Chondrocyte (in vitro differentiated cells): ENCODE measurements at places on chromosomes 6 and 20. TPM values are rescaled to one million over a fixed set of nuclear protein-coding genes. Genes with fewer than 3 reads are reported as not detected.

DNA sequence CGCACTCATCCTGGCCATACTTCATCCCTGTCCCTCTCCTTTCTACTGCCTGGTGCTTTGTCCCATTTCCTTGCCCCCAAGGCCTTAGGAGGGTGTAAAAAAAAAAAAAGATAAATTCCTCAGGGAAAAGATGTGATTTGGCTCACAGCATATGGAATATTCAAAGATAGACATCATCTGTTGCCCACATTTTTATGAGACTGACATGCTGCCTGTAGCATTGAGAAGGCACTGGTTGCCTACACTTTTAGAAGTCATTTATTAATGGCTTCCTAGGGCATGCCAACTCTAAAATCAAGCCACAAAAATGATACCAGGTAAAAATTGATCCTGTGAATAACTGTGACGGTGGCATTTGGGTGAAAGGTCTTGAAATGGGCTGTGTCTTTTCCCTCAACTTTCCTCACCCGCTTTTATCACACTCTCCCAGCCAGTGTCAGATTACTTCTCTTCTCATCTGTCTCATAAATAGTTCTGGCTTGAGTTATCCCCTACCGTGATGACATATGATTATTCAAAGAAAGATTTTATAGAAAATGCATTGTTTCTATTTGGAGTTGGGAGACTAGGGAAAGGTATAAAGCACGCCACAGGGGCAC, 139.4 kb downstream of the CARMIL1 start:
- no peak for DNase-seq

- no peak for DNase-seq
Observed at GRCh38 chr6:22544476-22544875, 24.9 kb upstream of the HDGFL1 start.

DNA sequence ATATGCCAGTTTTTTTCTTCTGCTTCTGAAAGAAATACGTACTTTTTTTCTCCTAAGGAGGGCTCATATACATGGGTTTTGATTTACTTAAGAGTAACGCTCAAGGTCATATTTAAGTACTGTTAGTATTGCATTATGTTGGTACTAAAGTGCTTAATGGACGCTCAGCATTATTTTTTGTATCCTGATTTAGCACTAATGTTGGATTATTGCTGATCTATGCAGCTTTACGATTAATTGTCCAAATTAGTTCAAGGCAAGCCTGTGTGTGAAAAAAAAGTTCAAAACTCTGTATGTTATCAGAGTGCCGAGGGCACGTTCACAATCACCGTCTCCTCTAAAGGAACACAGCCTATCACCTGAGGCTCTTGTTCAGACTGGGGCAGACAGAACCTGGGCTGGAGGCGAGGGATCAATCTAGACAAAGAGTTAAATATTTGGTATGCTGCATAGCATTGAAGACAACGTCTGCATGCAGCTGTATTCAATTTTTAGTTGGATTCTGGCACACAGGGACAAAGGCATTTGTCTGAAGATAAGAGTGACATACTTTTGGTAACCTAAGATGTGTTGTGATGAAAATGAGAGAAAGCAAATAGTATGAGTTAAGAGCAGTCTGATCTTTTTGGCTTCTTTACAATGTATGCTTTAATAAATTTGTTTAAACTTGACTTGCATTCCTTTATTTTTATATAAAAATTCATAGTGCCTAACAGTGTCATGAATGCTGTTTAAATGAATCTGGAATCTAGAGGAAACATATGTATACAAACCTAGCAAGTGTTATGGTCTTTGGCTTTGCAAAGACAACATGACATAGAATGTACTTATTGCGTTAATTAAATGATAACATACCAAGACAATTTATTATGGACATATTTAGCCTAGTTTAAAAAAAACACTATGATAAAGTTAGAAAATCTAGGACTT, 341.2 kb downstream of the SAMD5 start:
- no peak for DNase-seq

The EZR gene
- 57.0 to 71.5 TPM (median 68.4 TPM) in 3 replicates for total RNA-seq

GRCh38 chr6:165858586-165858985, 195.5 kb upstream of the PDE10A start:
- no peak for DNase-seq

GRCh38 chr6:27241443-27241842, 6.1 kb upstream of the PRSS16 start:
- DNase-seq = no peak

The EFCAB8 gene
- total RNA-seq = 0.32 to 0.67 TPM (median 0.51 TPM) in 3 replicates

GRCh38 chr6:113788586-113788985, 68.6 kb upstream of the MARCKS start:
- no peak for DNase-seq

DNA sequence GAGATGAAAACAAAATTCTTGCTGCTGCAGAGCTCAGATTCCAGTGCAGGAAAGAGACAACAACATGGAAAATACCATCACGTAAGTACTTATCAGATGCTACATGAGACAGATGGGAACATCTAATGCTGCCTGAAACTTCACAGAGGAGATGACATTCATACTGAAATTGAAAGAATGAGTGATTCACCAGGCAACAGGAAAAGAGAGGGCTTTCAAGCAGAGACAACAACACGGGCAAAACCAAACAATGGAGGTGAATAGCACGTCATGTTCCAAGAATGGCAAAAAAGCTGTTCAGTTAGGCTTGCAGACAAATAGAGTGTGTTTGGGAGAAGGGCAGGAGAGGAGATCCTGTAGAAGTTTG, 39.3 kb downstream of the GTF2H5 start:
- no peak for DNase-seq

The LRRN4 gene
- total RNA-seq = not detected in 3 replicates

DNA sequence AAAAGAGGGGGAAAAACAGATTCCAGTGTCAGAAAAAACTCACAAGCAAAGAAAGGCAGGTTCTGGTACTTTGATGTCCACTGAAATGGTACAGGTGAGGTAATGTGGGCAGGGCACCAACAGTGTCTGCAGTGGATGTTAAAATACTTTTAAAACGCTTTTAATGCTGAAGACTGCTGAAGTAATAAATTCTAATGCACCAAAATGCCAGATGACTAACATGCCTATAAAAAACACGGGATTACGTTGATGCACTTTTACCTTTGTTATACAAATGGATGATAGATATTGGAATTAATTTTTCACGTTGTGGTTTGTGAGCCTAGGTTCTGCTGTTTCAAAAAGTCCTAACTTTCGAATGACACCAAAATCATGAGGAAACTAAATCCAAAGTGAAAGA, 83.3 kb downstream of the TINAG start:
- no peak for DNase-seq

The PDE7B gene
- total RNA-seq = 0.05 to 0.41 TPM in 2 of 3 replicates, not detected in the other

The FOXC1 gene
- total RNA-seq = 84.2 to 125 TPM (median 84.4 TPM) in 3 replicates

DNA sequence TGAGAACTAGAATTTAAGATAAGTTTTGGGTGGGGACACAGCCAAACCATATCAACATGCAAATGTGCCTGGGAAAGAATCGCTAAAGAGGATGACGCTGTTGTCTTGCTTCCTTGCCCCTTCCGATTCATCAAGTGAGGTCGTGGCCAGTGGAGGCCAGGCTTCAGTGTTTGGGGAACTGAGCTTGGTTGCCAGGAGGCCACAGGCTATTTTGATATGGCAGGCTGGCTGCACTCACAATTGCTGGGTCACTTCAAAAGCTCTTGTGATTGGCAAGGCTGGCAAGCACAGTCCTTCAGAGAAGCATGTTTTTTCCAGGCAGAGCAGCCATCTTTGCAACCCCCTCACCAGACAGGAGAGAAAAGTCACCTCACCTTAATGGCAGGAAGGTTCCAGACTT, 45.8 kb downstream of the SAMD5 start:
- no peak for DNase-seq

GRCh38 chr6:136180704-136181511, 69.2 kb downstream of the MTFR2 start:
- no peak for DNase-seq

GRCh38 chr6:144697369-144697760, 412.2 kb downstream of the UTRN start:
- DNase-seq = no peak

GRCh38 chr20:38926934-38927616, 858 bp downstream of the FAM83D start:
- DNase-seq = no peak

The HLA-DMA gene
- 3.6 to 5.5 TPM (median 5.4 TPM) in 3 replicates for total RNA-seq

The GJA10 gene
- total RNA-seq = not detected in 3 replicates

GRCh38 chr6:132390017-132390416, 11.3 kb downstream of the MOXD1 start:
- DNase-seq = no peak

DNA sequence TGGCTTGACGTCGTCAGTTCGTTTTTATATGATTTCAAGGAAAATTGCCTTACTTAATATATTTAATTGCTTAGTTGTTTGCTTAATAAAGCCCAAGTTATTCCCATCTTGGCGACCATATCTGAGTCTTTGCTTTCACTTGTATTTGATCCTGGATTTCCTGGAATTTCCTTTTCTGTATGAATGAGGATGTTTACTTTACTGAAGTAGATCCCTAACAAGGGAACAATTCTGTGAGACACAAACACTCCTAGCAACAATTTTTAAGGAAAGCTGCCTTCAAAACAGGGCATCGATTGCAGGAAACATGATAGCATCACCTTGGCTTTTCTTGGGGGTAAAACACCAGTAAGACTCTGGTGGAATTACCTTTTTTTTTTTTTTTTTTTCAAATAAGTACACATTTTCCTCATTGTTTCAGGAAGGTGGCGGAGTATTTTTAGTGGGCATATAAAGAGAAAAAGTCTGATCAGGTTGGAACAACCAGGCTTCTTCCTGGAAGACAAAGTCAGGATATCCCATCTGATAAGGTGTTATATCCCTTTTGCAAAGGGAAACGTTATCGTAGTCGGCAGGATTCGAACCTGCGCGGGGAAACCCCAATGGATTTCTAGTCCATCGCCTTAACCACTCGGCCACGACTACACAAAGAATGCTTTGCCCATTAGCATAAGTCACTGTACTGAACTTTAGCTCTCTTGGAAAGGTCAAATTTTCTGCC, 68.5 kb upstream of the ZNF184 start:
- no peak for DNase-seq

The OLIG3 gene
- not detected in 3 replicates for total RNA-seq

- no peak for DNase-seq
Observed at GRCh38 chr6:31243508-31243907, 28.4 kb downstream of the HLA-C start.

The METTL24 gene
- total RNA-seq = 0.62 to 0.67 TPM in 2 of 3 replicates, not detected in the other

The PLG gene
- total RNA-seq = not detected in 3 replicates

The ZSCAN23 gene
- total RNA-seq = 2.1 to 3.5 TPM (median 3.3 TPM) in 3 replicates

DNA sequence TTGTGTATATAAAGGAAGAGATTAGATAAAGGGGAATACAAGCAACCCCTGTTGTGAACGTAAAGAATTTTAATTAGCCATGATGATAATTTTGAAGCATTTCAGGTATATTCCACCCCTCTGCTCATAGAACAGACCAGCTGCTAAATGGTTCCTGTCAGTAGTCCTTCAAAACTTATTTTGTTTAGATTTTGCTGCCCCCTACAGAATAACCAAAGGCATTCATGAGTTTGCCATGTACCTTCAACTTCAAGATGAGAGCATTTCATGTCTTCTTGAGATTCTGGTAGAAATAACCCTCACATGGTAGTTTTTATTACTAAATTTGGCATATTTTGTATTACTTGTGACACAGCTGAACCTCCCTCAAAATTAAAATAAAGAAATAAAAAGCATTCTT, 1586.7 kb downstream of the HACE1 start:
- no peak for DNase-seq

GRCh38 chr20:4476903-4477500, 244.7 kb upstream of the PRND start:
- no peak for DNase-seq

DNA sequence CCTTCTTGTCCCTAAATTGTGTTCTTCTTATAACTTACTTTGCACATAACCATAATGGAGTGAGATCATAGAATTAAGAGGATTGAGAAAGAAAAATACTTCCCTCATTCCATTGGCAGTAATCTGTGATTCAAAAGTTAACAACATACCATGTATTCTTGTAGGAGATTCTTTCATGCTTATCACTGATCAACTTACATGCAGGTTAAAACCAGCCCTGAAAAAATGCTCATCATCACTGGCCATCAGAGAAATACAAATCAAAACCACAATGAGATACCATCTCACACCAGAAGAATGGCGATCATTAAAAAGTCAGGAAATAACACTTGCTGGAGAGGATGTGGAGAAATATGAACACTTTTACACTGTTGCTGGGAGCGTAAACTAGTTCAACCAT, 36.5 kb upstream of the GFRAL start:
- DNase-seq = no peak
